RPMI8226 (cell line): ENCODE measurements at places on chromosomes 2 and 18.

GRCh38 chr2:240933966-240934700, 28.0 kb downstream of the CROCC2 start:
- peak; percentile 32 for DNase-seq

- DNase-seq: no peak
Measured at GRCh38 chr2:17757321-17757720, 3.4 kb downstream of the GEN1 start.

DNA sequence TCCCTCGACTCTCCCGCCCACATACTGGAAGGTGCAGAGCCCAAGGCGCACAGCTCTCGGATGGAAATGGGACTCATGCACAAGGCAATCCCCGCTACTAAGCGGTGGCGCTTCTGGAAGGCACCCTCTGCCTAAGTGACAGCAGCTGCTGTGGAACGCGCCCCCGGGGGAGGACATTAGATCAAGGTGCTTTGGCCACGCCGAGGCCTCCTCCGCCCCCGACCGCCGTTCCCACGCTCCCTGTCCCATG, 202 bp downstream of the MCEE start:
- no peak for DNase-seq

GRCh38 chr18:332721-333510, 65.1 kb upstream of the THOC1 start:
- no peak for DNase-seq

DNA sequence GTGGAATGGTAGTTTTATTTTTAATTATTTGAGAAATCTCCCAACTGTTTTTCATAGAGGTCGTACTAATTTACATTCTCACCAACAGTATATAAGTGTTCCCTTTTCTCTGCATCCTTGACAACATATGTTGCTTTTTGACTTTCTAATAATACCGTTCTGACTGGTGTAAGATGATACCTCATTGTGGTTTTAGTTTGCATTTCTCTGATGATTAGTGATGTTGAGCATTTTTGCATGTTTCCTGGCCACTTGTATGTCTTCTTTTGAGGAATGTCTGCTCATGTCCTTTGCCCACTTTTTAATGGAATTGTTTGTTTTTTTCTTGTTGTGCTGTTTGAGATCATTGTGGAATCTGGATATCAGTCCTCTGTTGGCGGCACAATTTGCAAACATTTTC, 242.5 kb downstream of the ZNF521 start:
- no peak for DNase-seq

DNA sequence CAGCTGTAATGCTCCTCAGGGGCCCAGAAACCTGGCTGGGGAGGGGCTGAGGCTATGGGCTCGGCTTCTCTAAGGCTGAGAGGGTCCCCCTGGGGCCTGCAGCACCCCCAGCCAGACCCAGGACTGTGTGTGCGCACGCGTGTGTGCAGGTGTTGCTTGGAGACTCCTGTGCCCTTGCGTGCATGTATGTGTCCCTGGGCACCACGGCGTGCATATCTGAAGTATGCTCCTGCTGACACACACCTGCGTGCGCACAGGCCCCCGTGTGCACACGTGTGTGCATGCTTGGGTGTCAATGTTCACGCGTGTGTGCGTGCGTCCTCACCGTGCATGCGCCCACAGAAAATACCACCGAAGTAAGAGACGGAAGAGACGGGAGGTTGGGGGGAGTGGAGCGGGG, 14.9 kb upstream of the ECEL1 start:
- no peak for DNase-seq

GRCh38 chr2:158394453-158394852, 62.1 kb downstream of the CCDC148 start:
- DNase-seq: no peak

DNA sequence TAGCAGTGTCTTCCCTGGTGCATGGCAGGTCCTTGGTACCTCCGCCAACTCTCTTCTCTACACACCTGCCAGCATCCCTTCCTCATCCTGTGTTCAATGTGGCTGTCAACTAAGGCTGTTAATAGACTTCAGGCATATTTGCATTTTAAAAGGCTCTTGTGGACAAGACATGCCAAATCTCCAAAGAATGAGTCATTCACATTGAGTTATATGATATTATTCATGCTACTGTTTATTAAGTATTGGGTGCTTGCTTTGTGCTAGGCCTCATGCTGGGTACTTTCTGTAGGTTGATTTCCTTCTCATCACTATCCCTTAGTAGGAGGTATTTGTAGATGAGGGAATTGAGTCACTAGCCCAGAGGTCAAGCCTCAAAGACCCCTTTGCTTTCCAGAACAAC, 5.2 kb downstream of the MYO1B start:
- no peak for DNase-seq

DNA sequence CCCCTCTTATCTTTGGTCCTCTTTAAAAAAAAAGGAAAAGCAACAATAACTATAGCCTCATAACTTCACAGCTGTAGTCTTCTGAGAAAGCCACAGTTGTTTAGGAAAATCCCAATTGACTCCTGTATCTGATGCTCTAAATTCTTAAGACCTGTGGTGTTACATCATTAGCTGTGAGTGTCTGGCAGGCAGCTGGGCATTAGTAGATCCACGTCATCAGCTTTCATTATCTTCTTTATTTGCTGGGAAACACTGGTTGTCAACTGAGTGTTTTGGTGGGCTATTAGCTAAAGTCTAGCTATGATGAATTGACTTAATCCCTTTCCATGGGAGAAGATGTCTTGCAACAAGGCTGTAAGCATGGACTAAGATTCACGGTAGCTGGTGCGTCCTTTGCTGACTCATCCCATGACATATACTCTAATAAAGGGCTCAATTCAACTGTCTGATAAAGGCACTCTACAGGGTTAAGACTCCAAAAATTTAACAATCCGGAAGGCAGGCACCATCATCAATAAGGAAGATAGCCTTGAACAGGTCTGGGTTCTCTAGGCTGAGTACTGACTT, 517.2 kb downstream of the PLCL1 start:
- DNase-seq: no peak

DNA sequence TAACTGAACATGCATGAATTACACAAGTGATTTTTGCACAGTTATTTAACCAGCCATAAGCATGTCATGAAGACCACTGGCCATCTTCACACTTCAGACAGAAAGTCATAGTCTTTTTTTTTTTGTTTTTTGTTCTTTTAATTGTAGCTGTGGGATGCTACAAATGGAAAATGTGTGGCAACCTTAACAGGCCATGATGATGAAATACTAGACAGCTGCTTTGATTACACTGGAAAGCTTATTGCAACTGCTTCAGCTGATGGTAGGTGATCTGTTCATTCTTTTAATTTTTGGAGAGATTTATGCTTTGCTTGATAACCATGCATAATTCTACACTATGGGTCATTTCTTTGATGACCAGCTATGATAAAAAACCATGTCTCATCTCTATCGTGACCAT, 35.6 kb downstream of the DAW1 start:
- DNase-seq: no peak

GRCh38 chr2:62928015-62928414, 122.6 kb upstream of the OTX1 start:
- DNase-seq: no peak

GRCh38 chr18:48592540-48593171, 53.8 kb downstream of the CTIF start:
- no peak for DNase-seq

DNA sequence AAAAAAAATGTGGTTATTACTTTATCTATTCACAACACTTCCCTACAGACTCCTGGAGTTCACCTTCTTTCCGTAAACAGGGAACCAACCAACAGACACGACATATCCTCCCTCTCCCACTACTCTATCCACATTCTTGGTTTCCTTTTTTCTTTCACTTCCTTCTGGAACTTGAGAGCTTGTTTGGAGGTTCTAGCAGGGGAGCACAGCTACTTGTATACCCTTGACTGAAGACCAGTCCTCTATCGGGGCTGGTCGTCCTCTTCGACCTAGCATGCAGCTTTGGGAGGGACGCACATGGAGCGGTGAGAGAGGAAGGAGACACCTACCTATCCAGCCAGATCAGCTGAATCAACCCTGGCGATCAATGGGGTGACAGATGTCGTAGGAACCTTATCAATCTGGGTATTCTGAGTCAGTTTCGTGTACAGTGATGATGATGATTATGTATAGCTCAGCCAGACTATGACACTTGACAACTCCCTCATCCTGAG, 43.5 kb upstream of the MSH2 start:
- no peak for DNase-seq

GRCh38 chr2:239239607-239240413, 161.0 kb downstream of the HDAC4 start:
- no peak for DNase-seq

GRCh38 chr2:110818767-110819481, 86.6 kb downstream of the ACOXL start:
- peak; percentile 24 for DNase-seq

DNA sequence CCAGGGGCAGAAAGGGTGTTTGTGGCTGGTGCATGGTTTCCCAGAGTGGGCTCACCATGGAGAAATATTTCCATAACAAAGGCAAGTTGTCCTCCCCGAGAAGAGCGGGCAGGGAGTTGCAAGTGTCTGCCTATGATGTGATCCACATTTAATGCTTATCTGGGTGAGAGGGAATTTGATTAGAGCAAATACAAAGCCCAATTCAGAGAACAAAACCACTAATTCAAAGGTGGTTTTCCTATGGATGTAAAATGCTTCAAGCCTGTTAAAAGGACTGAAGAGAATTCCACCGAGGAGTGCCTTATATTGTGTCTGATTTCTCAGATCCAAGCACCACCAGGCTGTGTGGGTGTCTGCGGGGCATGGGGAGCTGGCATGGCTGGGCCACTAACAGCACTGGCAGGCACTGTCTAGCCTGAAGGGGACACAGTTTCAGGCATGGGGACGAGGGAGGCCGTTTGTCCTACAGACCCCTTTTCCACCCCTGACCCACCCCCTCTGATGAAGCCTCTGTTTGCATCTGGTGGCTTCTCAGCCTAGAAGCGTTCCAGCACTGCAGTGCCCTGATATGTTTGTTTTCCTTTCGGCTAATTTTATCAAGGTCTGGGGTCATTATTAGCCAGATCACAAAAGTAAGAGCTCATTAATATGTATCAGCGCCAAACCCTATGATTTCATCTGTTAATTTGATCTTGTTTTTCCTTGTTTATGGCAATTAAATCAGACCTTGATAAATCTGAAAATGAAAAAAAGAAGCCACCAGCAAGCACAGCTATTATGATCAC, 357.3 kb downstream of the HRH4 start:
- no peak for DNase-seq

DNA sequence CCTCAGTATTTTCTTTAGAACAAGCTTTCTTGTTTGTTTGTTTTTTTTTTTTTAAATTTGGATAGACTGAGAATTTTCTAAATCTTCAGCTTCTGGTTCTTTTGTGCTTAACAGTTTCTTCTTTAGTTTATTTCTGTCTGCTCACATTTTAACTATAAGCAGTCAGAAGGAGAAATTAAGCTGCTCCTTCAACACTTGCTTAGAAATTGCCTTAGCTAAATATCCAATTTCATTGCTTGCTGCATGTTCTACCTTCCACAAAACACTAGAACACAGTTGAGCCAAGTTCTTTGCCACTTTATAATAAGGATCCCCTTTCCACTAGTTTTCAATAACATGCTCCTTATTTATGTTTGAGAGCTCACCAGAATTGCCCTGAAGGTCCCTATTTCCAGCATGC, 57.7 kb downstream of the NBEAL1 start:
- no peak for DNase-seq

GRCh38 chr2:119282996-119283511, 59.4 kb downstream of the STEAP3 start:
- no peak for DNase-seq

GRCh38 chr2:105239924-105240323, 1.6 kb upstream of the GPR45 start:
- DNase-seq: no peak

GRCh38 chr18:6397931-6398566, 16.7 kb downstream of the L3MBTL4 start:
- DNase-seq: no peak

DNA sequence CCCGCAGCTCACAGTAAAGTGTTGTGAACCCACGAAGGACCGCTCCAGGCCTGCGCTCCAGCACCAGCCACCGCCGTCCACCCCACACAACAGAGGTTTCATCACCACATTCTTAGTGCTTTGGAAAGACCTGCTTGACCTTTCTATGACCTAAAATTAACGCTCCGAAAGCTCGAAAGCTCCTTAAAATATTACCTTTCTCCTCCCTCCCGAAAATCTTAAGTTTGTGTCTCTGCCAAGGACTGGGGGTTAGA, 149.2 kb downstream of the TWIST2 start:
- DNase-seq: no peak

GRCh38 chr18:48409591-48410094, 460 bp upstream of the ZBTB7C start:
- DNase-seq: peak; percentile 40

- DNase-seq: no peak
Measured at GRCh38 chr2:227160164-227160563, 3.8 kb downstream of the COL4A4 start.

DNA sequence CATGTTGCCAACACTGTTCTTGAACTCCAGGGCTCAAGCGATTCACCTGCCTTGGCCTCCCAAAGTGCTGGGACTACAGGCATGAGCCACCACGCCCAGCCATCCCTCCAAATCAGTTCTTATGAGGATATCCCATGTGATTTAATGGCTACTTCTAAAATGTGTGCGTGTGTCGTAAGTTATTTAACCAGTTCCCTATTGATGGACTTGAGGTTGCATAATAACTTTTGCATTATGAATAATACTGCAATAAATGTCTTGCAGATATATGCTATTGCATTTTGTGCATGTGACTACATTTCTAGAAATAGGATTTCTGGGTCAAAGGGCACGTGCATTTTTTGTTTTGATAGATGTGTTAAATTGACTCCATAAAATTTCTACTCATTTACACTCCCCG, 19.0 kb downstream of the DIPK1C start:
- DNase-seq: no peak

GRCh38 chr2:113602869-113603466, 24.1 kb upstream of the RABL2A start:
- DNase-seq: no peak

GRCh38 chr2:50143822-50144575, 887.9 kb downstream of the NRXN1 start:
- peak; percentile 64 for DNase-seq

DNA sequence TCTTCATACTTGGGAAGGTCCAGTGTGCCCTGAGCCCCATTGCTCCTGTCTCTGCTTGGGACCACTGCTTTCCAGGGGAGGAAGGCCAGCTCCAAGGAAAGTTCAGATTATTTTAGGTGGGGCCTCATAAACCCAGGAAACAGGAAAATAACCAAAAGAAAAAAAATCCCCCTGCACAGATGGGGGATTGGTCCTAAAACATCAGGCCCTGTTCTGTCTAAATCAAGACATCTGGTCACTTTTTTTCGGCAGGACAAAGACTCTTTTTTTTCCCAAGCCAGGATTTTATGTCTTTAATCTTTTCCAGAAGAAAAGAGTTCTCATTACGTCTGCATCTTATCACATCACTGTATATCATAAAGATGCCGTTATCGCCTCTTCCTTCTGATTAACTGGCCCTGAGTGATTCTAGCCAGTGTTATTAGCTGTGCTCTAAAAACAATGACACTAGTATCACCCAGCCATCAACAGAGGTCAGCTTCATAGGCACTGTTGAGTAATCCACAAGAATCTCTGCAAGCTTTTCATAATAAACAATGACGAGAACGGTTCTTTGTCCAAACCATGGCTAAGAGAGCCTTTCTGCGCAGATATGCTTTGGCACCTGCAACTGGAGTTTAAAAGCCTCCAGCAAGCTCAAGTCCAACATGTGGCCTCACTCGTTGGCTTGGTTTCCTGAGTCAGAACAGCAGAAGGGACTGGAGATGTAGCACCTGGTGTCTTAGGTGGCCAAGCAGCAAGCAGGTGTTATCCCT, 138.2 kb downstream of the VAPA start:
- DNase-seq: peak; percentile 54

GRCh38 chr18:22094358-22094734, 75.0 kb upstream of the GATA6 start:
- DNase-seq: no peak
